ENCODE measurements at places on chromosomes 16 and 17.

- DNase-seq: no peak
Observed at GRCh38 chr16:68752602-68753001, 15.5 kb downstream of the CDH1 start.

- DNase-seq: no peak
Observed at GRCh38 chr16:5925850-5926249, 828.3 kb upstream of the EEF2KMT start.

DNA sequence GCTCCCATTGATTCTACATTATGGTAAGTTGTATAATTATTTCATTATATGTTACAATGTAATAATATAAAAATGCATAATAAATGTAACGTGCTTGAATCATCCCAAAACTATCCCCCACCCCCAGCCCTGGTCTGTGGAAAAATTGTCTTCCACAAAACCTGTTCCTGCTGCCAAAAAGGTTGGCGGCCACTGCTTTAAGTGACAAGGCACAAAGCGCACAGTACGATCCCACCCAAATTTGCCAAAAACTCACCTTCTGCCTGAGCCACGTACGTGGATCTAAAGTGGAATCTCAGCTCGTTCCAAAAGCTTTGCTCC lies 14.5 kb downstream of the CYB561 start:
- no peak for DNase-seq

GRCh38 chr17:47801906-47802305 lies 19.7 kb downstream of the OSBPL7 start:
- DNase-seq: no peak

DNA sequence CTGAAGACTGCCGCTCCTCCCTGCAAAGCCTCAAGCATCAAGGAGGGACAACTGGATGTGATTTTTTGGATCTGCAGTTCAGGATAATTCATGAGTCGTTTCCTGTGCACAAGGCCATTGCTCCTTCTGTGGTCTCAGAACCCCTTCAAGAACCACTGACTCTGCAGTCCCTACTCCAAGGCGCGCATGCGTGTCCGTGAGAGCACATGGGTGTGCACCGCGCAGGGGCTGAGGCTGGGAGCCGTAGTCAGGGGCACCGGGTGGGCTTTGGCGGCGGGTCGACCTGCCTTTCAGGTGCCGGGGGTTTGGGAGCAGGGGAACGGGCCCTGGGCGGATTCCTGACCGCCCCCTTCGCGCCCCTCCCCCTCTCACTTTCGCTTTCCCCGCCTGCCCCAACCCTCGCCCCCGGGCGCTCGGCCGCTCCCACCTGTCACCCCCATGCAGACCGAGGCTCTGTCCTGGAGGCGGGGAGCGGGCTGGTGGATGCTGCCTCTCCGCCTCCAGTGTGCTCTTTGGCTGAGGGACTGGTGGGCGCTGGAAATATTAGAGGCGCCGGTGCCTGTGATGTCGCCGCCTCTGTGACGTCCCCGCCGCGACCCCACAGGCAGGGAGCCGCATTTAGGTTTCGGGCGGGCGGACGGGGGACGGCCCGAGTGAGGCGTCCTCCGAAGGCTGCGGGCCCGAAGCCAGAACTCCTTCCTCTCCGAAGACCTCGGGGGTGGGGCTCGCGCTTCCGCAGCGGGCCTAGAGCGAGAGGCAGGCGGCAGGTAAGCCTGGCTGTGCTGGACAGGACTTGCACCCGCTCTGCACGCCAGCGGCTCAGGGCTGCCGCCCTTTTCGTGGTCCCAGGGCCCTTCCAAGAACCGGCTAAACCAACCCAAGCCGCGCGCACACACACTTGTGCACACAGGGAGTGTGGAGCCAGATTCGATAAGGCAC lies at the start of gene SPATA32:
SPATA32 (minus strand) TSS at position 518 of the 939 bp plus-strand sequence; CDS start at position 440, 78 bp downstream.
- peak; percentile 75 for DNase-seq

DNA sequence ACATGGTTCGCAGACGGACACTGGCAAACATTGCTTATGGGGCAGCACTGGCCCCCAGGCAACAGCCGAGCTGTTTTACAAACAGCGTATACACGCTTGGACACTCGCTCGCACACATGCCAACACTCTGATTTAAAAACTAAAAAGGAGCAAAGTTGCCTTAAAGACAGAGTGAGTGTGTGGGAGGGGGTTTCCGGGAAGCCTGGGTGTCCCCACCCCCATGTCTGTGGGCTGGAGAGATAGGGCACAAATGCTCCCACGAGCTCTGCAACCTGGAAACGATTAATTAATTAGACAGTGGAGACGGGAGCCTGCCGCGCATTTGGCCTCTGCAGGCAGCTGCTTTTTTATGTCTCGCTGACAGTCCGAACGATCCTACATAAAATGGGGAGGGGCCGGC lies 107.9 kb upstream of the ZNF469 start:
- no peak for DNase-seq

GRCh38 chr17:55433629-55434422 lies 12.2 kb upstream of the MMD start:
- no peak for DNase-seq

GRCh38 chr17:28858801-28859355 lies 4.1 kb downstream of the ERAL1 start:
- no peak for DNase-seq

DNA sequence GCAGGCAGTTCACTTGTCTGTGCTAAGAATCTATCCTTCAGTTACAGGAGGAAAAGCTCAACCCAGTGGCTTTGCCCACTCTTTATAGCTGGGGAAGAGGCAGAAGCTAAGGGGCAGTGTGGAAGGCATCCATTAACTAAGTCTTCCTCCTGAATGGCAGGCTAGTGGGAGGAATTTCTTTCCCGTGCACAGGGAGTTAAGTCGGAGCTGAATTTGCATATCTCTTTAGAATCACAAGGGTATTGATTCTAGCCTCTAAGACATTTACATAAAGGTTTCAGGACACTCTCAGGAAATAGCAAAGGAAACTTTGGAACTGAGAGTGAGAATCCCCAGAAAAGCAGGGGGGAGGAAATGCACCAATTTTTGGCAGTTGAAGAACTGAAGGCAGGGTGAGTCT lies 245.6 kb downstream of the CA10 start:
- no peak for DNase-seq

GRCh38 chr17:30220414-30220813 lies 15.1 kb downstream of the SLC6A4 start:
- DNase-seq: no peak

DNA sequence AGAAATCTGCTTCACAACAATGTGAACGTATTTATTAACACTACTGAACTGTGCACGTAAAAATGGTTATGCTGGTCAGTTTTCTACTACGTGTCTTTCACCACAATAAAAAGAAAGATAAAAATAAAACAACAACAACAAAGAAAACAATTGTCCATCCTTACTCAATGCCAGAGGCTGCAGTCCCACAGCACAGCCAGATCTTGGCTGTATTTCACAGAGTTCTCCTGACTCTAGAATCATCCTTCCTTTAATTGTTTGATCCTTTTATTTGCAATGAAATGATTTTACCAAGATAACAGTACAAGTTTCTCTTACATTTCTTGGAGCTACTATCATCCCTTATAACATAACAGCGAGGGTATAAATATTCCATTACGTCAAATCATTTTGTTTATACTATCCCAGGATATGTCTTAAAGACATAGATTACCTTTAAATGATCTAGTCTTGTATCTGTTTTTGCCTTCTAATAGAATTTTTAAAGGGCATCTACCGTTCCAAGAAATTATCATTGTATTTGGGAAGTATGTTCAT lies 103.3 kb downstream of the SLC39A11 start:
- no peak for DNase-seq

DNA sequence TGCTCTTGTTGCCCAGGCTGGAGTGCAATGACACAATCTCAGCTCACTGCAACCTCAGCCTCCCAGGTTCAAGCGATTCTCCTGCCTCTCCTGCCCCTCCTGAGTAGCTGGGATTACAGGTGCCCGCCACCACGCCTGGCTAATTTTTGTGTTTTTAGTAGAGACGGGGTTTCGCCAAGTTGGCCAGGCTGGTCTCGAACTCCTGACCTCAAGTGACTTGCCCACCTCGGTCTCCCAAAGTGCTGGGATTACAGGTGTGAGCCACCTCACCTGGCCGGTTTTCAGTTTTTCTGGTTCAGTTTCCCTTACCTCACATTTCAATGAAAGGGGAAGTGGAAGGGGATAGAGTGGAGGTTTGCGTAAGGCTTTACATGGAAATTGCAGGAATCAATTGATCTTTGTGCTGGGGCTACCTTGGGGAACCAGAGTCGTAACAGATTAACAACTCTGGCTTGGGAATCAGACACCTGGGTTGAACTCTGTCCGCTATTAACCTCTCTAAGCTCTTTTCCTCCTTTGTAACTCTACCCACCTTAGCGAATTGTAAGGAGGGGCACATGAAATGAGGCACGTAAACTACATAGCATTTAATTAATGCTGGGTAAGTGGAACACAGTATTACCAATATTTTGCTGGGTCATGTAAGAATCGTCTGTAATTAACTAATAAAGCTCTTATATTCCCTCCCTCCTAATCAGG lies 3.2 kb downstream of the MPV17L start:
- DNase-seq: no peak

DNA sequence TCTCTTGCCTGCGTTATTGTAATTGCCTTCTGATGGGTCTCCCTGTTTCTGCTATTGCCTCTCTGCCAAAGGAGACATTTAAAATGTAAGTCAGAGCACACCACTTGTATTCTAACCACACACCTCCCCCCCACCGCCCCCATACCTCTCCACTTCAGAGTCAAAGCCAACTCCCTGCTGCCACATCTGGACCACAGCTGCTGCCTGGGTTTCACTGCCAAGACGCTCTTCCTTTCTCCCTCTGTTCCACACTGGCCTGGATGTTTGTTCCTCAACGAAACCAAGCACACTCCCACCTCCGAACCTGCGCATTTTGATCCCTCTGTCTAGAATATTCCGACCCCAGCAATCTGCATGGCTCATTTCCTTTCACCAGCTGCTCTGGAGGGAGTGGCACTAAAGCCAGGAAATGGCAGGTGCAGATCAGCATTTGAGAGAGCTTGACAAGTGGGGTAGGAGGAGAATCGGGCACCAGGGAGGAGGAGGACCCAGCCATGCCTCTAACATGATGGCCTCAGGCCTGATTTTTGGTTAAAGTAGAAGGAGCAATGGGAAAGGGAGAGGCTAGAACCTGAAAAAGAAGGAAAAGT lies 92.4 kb upstream of the HS3ST2 start:
- no peak for DNase-seq

GRCh38 chr17:38565853-38566665 lies 39.7 kb downstream of the SRCIN1 start:
- DNase-seq: no peak

DNA sequence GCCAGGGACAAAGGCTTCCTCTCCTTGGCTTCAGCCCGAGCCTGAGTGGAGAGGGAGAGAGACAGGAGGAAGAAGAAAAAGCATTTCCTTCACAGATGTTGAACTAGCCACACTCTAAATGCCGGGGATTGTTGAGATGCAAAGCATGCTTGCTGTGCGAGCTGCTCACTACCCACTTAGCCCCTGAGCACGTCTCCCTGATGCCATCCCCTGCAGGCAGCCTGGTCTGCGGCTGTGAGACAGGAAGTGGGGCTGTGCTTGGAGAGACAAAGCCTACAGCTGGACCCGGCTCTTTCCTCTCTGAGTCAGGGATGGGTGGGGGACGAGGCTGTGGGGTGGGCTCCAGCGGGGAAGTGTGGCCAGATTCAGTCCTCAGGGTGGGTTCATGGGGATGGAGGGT lies 13.7 kb downstream of the WNT9B start:
- DNase-seq: no peak

- DNase-seq: no peak
Observed at GRCh38 chr17:63647065-63647725, 25.0 kb downstream of the MAP3K3 start.

DNA sequence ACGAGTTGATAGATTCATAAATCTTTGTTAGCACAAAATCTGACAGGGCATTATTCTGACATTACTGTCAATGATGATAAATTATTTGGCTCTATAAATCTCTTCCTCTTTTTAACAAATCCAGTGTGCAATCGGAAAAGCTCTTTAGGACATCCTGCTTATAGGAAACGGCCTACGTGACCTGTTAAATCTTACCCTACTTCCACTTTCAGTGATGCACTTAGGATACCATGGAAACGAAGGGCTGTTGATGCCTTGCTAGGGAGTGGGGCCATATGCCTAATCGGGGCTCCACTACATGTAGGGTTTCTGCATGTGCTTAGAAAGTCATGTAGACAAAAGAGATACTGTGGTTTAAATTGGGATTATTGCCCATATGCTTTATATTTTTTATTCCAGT lies 27.2 kb downstream of the ZNF594 start:
- DNase-seq: no peak

GRCh38 chr16:83059237-83059636 lies 432.5 kb downstream of the CDH13 start:
- DNase-seq: no peak

- no peak for DNase-seq
Observed at GRCh38 chr17:54404259-54404658, 496.4 kb upstream of the TOM1L1 start.

DNA sequence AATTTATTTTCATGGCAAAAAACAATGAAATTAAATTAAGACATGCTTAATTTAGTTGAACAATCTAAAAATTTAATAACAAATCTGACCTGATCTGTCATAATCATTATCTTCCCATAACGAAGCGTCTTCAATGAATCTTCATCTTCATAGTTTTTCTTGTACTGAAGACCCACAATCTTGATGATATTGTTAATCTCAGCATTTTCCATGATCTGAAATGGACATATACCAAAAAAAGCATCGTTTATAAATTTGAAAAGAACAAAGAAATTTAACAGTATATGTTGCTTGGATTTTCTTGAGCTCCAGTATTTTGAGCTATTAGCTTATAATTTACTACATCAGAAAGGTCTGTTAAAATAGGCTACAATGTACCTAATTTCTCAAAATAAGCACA lies 10.2 kb downstream of the TOP2A start:
- no peak for DNase-seq

DNA sequence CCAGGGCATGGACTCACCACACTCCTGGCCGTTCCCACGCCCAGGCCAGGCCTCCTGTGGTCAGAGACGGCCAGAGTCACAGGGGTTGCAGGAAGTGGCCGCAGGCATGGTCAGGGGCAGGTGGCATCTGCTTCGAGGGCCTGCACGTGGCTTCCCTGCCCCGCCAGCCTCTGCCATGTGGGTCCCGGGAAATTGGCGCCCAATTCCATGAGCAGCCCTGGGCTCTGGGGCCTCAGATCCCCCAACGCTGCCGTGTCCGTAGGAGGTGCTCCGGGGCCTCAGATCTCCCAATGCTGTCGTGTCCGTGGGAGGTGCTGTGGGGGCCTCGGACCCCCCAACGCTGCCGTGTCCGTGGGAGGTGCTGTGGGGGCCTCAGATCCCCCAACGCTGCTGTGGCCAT lies 9.7 kb upstream of the SSTR5 start:
- no peak for DNase-seq

GRCh38 chr16:88746506-88746905 lies 38.5 kb downstream of the PIEZO1 start:
- DNase-seq: peak; percentile 33

DNA sequence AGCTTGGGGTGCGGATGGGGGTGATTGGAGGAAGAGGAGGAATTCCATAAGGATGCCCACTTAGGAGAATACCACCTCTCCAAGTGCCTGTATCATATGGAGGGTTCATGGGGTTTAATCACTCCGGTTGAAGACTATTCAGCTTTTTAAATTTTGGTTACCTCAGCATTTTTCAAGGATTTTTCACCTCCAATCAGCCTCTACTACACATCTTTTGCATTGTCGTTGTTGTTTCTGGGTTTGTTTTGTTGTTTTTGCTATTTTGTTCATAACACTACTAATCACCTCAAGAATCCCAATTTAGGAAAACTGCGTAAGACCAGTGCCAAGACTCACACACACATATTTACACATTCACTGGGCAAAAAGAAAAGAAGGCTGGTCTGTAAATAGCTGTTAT lies 619.5 kb upstream of the CDH5 start:
- no peak for DNase-seq

GRCh38 chr17:73285916-73286862 lies 24.5 kb upstream of the CPSF4L start:
- DNase-seq: no peak

- DNase-seq: no peak
Observed at GRCh38 chr17:80465327-80465974, 11.0 kb downstream of the NPTX1 start.
